Aorta (tissue), 5 donors: ENCODE measurements at places on chromosomes 3 and 15. TPM values are rescaled to one million over a fixed set of nuclear protein-coding genes. Genes with fewer than 3 reads are reported as not detected.

Gene IGSF11
- 0.05 TPM for polyA plus RNA-seq

Gene LIPH
- 0.77 TPM for polyA plus RNA-seq

Gene GABPB1
- 4.5 TPM for polyA plus RNA-seq

Gene GOLGA8N
- 2.1 TPM for polyA plus RNA-seq

Gene CNTN4
- 22.7 TPM for polyA plus RNA-seq

Gene PLA2G4D
- polyA plus RNA-seq = not detected

Gene TTC21A
- 1.8 TPM for polyA plus RNA-seq

Gene POTEB2
- polyA plus RNA-seq = not detected

Gene CD276
- 27.7 TPM for polyA plus RNA-seq

Gene IDH2
- polyA plus RNA-seq = 18.8 TPM

Gene HDGFL3
- polyA plus RNA-seq = 68.1 TPM

Gene GALNT15
- polyA plus RNA-seq = 45.6 TPM

Gene BOC
- 8.5 TPM for polyA plus RNA-seq

Gene TGM5
- polyA plus RNA-seq = not detected

Gene MESP2
- 3.0 TPM for polyA plus RNA-seq

Gene ILDR1
- 0.28 TPM for polyA plus RNA-seq

Gene INSYN1
- polyA plus RNA-seq = 5.6 TPM

Gene CCDC50
- polyA plus RNA-seq = 34.3 TPM

Gene GOLGA6A
- not detected for polyA plus RNA-seq

Gene IQCF6
- not detected for polyA plus RNA-seq
